Neural progenitor cell (in vitro differentiated cells): ENCODE measurements at places on chromosomes 6 and 20. TPM values are rescaled to one million over a fixed set of nuclear protein-coding genes. Genes with fewer than 3 reads are reported as not detected.

- no peak for DNase-seq
Observed at GRCh38 chr6:14656078-14656521, 538.5 kb downstream of the CD83 start.

DNA sequence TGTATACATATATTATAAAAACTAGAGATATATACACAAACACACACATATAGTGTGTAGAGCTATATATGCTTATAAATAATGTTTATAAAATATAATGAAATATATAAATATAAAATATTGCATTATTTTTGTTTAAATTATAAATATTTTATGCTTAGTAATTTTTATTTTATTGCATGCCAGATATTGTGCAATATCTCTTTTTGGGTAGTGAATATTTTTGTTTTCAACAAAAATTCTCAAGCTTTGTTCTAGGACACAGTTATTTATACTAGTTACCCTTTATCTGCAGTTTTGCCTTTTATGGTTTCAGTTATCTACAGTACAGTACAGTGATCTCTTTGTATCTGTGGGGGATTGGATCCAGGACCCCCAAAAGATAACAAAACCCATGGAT is 52.2 kb downstream of the PFDN4 start:
- no peak for DNase-seq

GRCh38 chr20:3706774-3707507 is 5.5 kb downstream of the SIGLEC1 start:
- DNase-seq, result no peak

DNA sequence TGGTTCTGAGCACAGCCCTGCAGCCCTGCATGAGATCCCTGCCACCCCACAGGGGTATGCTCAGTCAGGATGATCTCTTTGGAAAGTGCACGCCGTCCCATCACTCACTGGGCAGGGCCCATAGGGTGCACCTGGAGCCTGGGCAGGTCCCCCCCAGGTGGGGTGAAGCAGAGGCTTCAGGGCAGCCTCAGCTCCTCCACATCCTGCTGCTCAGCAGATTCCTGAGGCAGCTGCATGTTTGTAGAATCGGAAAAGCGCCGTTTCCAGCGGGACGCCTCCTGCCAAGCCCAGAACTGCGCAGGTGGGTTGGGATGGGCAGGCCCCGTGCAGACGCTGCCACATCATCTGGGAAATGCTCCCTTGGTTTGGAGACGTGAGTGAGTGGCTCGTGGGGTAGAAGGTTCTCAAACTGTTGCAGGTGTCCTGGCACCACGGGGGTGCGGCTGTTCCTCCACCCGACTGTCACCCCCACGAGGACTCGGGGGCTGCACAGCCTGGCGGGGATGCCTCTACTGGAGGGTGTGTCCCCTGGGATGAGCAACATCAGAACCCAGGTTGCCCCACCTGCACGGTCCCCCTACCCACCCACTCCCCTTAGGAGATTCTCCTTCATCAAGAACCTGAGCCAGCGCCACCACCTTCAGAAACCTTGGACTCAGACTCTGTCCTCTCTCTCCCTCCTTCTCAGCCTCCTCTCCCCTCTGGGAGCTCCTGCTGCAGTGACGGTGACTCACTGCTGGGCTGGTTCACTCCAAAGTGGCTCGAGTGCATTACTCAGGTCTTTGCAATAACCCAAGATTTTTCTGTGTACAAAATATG is 334.1 kb downstream of the TAF4 start:
- no peak for DNase-seq

The SYNE1 gene
- total RNA-seq, result 4.5 and 6.0 TPM in 2 replicates

- no peak for DNase-seq
Observed at GRCh38 chr6:49835140-49835539, 31.2 kb downstream of the CRISP1 start.

GRCh38 chr20:49990271-49990720 is 7.5 kb downstream of the SNAI1 start:
- DNase-seq, result peak; percentile 31

- DNase-seq, result no peak
Observed at GRCh38 chr20:50693001-50693400, 1.7 kb upstream of the RIPOR3 start.

The TCF15 gene
- total RNA-seq, result 0.07 and 1.4 TPM in 2 replicates

- no peak for DNase-seq
Observed at GRCh38 chr6:136740050-136740974, 52.0 kb downstream of the MAP3K5 start.

DNA sequence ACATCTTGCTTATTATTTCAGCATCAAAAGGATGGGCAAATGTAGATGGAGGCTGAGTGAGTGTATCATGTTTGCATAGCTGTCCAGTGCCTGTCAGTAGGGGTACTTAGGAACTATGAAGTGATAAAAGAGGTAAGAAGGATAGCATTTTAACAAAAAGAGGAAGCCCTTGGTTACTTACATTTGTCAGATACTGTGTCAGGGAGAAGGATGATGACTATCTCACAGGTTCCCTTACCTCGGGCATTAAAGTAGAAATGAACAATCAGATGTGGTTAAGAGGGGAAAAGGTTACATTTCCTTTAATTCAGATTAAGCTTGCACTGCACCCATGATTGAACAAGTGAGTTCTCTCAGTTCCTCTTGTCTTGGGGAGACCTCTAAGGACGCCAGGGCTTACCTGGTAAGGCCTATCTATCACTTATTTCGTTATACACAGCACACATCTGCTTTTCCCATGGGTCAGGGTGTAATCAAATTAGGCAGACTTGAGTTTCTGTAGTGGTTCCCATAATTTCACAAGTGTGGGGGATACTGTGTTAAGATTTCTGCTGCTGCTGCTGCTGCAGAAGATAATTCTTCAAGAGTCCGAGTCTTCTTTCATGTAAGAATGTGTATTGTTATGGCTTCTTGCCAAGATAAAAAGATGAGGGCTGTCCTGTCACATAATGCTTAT is 4.5 kb downstream of the FOXO3 start:
- no peak for DNase-seq

The KCNK5 gene
- 5.7 and 7.3 TPM in 2 replicates for total RNA-seq
